ENCODE measurements at places on chromosomes 16 and 17.

GRCh38 chr17:70736375-70736957 lies 567.1 kb downstream of the KCNJ2 start:
- DNase-seq, result no peak

DNA sequence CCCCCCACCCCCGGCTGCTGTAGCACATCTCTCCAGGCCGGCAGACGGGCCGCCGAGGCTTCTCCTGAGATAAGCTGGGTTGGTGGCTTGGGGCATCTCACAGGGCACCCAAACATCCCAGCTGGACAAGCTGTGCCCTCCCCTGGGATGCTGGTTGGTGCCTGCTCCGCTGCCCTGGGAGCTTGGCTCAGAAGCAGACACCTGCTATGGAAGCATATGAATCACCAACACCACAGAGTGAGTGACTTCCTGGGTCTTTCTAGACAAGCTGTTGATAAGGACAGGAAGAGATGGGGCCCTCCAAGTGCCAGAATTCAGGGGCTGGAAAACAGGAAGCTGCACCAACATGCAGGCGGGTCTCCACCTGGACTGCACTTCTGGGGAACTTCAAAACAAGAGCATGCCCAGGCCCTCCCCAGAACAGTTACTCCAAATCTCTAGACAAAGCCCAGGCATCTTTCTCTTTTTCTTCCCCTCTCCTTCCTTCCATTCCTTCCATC lies 13.7 kb downstream of the C16orf95 start:
- peak; percentile 57 for DNase-seq

DNA sequence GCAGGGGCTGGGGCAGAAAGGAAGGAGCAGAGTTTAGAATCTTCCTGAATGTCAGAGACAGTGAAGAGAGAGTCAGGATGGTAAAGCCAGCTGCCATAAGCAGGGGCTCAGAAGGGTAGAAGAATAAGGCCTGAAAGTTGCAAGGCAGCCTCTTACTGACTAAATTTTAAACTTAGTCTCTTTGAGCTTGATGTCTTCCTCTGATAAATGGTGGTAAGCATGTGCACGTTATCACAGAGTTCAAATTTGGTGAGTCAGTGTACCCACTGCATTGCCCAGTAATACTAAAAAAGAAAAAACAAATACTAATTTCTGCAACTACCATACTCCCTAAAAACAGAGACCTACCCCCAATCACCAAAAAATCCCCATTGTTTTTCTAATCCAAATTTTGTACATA lies 45.2 kb downstream of the SIAH1 start:
- DNase-seq, result peak; percentile 44

DNA sequence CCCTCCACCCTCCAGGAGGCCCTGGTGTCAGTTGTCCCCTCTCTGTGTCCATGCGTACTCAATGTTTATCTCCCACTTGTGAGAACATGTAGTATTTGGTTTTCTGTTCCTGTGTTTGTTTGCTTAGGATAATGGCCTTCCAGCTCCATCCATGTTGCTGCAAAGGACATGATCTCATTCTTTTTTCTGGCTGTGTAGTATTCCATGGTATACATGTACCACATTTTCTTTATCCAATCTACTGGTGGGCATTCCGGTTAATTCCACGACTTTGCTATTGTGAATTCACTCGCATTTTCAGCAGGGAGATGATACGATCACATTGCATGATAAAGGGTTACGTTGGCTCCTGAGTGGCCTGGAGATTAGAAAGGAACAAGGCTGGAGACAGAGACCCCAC lies 286.2 kb downstream of the FOXL1 start:
- DNase-seq, result no peak

GRCh38 chr17:74465378-74466110 lies 890 bp upstream of the CD300A start:
- no peak for DNase-seq

DNA sequence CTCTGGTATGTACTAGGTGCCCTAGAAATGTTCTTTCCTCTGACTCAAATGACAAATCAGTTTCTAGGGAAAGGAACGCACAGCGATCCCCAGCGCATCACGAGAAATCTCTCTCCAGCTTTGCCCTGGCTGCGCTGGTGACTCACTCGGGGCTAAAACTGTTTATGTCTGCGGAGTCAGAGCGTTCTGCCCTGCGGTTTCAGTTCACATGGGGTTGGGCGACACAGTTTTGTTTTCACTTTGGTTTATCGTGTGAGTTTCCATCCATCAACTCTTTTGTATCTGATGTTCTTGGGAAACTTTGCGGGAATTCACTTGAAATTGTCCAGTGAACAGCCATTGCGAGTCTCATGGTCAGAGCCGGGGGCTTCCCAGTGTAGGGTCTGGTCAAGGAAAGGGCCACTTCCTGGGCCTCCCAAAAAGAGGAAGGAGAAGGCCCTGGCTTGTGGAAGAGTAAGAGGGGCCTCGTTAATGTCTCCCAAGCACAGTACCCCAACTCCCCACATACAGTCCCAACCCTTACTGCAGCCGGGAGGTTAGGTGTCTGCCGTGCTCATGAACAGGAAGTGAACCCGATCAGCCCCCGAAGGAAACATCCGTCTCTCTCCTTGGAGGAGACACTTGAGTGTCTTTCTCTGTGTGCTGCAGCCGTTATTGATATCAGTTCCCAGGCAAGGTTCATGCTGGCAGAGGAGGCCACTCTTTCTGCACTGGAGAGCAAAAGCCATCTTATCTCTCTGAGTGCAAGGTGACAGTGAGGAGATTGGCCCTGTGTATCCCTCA lies 643.2 kb downstream of the WWOX start:
- peak; percentile 77 for DNase-seq

GRCh38 chr17:28862561-28862960 lies 7.7 kb downstream of the ERAL1 start:
- DNase-seq, result peak; percentile 51

DNA sequence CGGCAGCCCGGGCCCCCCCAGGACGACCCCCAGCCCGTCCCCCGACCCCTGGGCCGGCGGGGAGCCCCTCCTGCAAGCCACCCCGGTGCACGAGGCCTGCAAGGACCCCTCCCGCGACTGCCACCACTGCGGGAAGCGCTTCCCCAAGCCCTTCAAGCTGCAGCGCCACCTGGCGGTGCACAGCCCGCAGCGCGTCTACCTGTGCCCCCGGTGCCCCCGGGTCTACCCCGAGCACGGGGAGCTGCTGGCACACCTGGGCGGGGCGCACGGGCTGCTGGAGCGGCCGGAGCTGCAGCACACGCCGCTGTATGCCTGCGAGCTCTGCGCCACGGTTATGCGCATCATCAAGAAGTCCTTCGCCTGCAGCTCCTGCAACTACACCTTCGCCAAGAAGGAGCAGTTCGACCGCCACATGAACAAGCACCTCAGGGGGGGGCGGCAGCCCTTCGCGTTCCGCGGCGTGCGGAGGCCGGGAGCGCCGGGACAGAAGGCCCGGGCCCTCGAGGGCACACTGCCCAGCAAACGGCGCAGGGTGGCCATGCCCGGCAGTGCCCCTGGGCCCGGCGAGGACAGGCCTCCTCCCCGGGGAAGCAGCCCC lies 15.6 kb upstream of the ZFPM1 start:
- DNase-seq, result peak; percentile 70

- no peak for DNase-seq
Observed at GRCh38 chr16:88062341-88063210, 111.3 kb downstream of the BANP start.

GRCh38 chr17:83053739-83054451 lies 25.5 kb upstream of the METRNL start:
- DNase-seq, result peak; percentile 81

- peak; percentile 80 for DNase-seq
Observed at GRCh38 chr16:67546761-67547422, 15.4 kb upstream of the CTCF start.

- DNase-seq, result peak; percentile 68
Observed at GRCh38 chr16:30903002-30903401, 6.6 kb downstream of the CTF1 start.

GRCh38 chr17:20203018-20203417 lies 193.9 kb downstream of the SPECC1 start:
- DNase-seq, result no peak

GRCh38 chr16:24747441-24747840 lies 18.0 kb downstream of the TNRC6A start:
- DNase-seq, result no peak

GRCh38 chr17:13562271-13562800 lies 39.4 kb downstream of the HS3ST3A1 start:
- no peak for DNase-seq

DNA sequence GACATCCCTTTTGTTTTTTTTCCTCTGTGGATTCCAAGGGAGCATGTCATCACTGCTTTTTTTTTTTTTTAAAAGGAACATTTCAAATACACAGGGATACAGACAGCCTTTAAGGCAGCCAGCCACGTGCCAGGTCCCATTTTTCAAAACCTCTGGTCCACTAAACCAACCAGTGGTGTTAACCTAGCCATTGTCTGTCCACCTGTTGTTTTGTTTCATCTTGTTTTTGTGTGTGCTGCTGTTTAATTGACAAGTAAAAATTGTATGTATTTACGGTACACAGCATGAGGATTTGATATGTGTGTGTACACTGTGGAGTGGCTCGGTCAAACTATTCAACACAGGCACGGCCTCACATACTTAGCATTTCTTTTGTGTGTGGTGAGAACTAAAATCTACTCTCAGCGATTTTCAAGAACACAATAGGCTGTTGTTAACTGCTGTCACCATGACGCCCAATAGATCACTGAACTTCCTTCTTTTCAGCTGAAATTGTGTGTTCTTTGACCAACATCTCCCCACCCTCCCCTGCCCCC lies 19.2 kb downstream of the TMEM114 start:
- no peak for DNase-seq

GRCh38 chr16:48385253-48386150 lies at the start of gene SIAH1:
Gene SIAH1 (minus strand): TSS chr16:48385413. CDS start chr16:48362428, 22,985 bp downstream.
- peak; percentile 89 for DNase-seq

GRCh38 chr16:85898521-85899442 lies at the start of gene IRF8:
Gene IRF8 (plus strand): TSS chr16:85899162. CDS start chr16:85903016, 3,854 bp downstream.
- no peak for DNase-seq
